ENCODE measurements at places on chromosomes 16 and 17. TPM values are rescaled to one million over a fixed set of nuclear protein-coding genes. Genes with fewer than 3 reads are reported as not detected.

- no peak for DNase-seq
These were observed 10.6 kb upstream of the AATK start for GRCh38 chr17:81176666-81177065.

GRCh38 chr17:31198026-31198425 lies 99.0 kb downstream of the OMG start:
- DNase-seq, result no peak

- DNase-seq, result no peak
These were observed 38.5 kb downstream of the TMEM235 start for GRCh38 chr17:78269955-78270381.

- no peak for DNase-seq
These were observed 46.7 kb downstream of the WNT3 start for GRCh38 chr17:46771561-46772474.

GRCh38 chr16:57522960-57523359 lies 13.4 kb downstream of the CCDC102A start:
- DNase-seq, result no peak

DNA sequence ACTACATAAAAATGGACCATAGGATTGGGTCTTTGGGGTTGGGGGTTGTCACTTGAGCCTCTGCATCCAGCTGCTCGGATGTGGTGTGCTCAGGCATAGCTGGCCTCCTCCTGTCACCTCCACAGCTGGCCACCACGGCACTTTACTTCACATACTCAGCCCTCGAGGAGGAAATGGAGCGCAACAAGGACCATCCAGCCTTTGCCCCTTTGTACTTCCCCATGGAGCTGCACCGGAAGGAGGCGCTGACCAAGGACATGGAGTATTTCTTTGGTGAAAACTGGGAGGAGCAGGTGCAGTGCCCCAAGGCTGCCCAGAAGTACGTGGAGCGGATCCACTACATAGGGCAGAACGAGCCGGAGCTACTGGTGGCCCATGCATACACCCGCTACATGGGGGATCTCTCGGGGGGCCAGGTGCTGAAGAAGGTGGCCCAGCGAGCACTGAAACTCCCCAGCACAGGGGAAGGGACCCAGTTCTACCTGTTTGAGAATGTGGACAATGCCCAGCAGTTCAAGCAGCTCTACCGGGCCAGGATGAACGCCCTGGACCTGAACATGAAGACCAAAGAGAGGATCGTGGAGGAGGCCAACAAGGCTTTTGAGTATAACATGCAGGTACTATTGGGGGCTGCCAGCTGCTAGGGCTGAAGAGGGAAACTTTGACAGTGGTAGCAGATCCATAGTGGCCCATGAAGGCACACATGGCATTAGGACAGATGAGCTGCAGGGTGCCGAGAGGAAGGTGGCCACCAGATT lies 30.8 kb downstream of the CDIP1 start:
- DNase-seq, result no peak

DNA sequence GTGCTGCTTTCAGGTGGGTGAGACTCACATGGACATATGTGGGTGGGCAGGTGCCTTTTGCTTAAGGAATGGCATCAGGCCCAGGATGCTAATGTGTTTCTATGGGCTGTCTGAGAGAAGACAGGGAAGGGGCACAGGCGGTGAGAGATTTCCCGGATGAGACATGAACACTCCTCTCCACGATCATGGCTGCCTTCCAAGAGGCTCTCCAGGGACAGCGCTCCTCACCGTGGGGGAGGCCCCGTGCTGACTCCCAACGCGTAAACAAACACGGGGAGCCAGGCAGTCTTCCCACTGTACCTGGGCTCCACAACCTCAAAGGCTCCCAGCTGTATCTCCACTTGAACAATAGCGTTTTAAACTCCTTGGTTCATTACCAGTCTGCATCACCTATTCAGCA lies 42.8 kb downstream of the CDK5R1 start:
- DNase-seq, result no peak

DNA sequence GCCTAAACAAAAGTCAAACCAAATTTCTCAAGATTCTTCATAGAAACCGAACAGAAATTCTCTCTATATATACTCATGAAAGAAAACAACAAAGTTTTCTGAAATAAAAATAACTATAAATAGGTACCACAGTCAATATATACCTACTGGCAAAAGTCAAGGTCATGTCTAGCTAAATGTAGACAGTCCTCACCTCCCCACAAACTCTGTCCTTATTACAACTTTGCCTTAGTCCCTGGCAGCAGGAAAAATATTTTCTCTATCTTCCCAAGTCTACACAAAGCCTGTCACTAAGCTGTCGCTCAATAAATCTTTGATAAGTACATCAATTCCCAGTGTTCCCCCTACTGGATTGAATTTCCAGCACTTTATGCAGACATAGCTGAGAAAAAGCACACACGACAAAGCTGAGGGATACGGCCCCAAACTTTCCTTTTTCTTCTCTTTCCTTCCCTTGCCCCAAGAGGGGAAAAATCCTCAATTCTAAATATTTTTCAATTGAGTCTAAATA lies 2.7 kb downstream of the CFAP20 start:
- no peak for DNase-seq

DNA sequence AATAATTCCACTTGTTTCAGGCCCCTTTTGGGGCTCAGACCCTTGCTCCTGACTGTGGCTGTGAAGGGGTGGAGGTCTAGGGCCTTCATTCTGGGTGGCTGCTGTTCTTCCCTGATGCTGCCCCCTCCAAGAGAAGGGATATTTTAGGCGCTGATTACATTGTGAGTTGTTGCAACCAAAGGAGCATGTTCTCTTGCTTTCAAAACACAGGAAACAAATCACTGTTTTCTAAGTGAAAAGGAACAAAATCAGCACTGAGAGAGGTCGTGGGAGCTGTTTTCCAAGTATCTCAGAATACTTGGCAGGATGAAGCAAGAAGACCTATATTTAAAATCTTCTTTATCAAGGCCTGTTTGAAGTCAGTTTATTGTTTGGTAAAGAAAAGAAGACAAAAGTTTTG lies 25.3 kb upstream of the SEC14L1 start:
- DNase-seq, result no peak

DNA sequence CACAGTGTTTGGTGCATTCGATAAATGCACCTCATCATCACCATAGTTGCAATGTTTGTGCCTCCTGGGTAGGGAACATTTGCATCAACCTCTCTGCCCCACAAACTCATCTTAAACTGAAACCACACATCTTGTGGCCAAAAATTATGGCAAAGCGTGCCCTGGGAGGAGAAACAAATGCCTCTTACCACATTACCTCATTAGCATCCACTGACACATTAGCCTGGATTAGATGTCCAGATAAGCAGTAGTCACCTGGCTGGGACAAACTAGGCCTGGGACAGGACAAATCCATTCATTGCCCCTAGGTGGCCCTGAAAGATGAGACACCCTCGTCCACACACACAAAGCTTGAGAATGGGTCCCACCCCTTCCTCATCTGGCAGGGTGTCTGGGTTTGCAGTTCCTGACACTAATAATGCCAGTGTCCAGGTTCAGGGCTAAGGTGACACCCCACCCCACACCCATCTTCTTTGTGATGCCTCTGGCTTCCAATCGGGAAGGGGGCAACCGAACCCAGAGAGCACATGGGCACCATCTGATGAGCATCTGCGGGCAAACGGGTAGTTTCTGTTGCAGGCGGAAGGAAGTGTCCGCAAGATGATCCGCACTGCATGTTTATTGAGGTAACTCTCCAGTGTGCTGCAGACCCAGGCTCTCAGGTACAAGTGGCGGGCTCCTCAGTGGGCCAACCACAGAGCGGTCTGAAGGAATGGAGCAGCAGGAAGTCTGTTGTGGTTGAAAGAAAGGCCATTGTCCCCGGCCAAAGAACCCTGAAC lies 8.6 kb downstream of the XYLT1 start:
- no peak for DNase-seq

- DNase-seq, result no peak
These were observed 8.9 kb upstream of the AXIN1 start for GRCh38 chr16:361341-361871.

- DNase-seq, result no peak
These were observed 23.0 kb upstream of the TRIM25 start for GRCh38 chr17:56936697-56937322.

- DNase-seq, result no peak
These were observed 5.0 kb upstream of the CCDC57 start for GRCh38 chr17:82217530-82218204.

- DNase-seq, result no peak
These were observed 3.3 kb downstream of the CLEC3A start for GRCh38 chr16:78025631-78026030.

- peak; percentile 28 for DNase-seq
These were observed 6.2 kb downstream of the JPH3 start for GRCh38 chr16:87608400-87608985.

DNA sequence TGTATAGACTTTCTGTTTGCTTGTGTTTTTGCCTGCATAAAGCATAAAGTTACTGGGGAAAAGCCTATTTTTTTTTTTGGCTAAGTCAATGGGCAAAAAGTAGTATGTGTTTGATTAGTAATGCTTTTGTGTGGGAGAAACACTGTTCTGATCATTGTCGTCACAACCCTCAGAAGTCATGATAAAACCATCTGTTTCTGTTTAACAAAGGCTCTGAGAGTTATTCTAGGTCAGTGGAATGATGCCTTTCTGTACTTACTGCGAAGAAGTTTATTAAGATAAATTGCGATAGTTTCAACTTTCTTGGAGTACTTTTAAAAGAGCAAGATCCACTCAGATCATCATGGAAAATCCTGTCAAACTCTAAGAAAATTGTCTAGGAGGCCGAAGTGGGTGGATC lies 80.9 kb downstream of the PRKCA start:
- no peak for DNase-seq

DNA sequence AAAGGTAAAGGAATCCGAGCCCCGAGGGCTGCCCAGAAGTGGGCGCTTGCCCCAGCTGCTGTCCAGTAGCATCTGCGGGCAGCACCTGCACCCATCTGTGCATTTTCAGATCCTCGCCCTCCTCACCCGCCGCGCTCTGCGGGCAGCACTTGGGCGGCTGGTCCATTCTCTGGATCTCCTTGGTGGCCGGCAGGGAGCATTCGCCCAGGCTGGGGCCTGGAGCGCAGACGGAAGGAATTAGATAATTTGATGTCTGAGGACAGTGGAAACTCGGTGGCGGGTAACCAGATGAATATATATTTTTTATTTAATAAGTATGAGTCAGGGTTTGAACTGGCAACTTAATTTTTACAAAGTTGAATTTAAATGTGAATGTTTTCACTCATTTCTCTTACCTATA lies 88.5 kb downstream of the NPIPB11 start:
- no peak for DNase-seq

DNA sequence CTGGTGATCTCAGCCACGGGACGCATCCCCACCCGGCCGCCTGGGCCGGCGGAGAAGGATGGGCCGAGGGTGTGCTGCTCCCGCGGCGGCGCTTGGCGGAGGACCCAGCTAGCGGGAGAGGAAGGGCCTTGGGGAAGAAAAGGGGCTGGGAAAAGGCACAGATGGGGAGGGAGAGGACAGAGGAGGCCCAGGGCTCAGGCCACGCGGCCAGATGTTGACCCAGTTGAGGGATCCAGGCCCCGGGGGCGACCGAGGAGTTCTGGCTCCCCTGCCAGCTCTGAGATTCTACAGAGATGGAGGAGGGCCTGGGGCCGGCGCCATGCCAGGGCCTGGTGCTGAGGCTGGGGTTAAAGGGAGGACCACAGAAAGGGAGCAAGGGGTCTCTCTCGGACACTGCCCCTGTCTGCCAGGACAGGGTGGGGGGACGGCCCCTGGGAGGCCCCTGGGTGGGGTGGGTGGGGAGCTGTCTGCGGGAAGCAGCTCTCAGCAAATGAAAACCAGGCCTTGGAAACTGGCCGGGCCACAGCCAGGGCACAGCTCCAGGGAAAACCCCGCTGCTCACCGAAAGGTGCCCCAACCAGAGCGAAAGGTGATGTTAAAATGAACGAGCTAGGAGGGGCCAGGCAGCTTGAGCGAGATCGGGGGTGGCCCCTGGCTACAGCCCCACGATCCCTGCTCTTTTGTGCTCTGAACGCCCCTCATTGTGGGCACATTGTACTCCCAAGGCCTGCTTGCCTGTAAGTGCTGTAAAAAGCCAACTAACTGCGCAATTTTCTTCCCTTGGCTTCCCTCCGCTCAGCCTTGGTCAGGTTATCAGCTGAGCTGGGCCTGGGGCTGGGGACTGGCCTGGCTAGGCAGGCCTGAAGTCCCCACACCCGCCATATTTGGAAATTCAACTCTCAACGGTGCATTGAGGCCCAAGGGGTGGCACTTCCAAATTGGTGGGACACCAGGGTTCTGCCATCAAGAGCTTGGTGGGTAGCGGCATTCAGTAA lies 191.4 kb downstream of the ZNF423 start:
- peak; percentile 79 for DNase-seq

- no peak for DNase-seq
These were observed 10.6 kb downstream of the ZSCAN10 start for GRCh38 chr16:3088450-3088849.

- DNase-seq, result no peak
These were observed 14.6 kb downstream of the SRCIN1 start for GRCh38 chr17:38590988-38591758.

- no peak for DNase-seq
These were observed 6.2 kb downstream of the LITAF start for GRCh38 chr16:11580451-11581086.

DNA sequence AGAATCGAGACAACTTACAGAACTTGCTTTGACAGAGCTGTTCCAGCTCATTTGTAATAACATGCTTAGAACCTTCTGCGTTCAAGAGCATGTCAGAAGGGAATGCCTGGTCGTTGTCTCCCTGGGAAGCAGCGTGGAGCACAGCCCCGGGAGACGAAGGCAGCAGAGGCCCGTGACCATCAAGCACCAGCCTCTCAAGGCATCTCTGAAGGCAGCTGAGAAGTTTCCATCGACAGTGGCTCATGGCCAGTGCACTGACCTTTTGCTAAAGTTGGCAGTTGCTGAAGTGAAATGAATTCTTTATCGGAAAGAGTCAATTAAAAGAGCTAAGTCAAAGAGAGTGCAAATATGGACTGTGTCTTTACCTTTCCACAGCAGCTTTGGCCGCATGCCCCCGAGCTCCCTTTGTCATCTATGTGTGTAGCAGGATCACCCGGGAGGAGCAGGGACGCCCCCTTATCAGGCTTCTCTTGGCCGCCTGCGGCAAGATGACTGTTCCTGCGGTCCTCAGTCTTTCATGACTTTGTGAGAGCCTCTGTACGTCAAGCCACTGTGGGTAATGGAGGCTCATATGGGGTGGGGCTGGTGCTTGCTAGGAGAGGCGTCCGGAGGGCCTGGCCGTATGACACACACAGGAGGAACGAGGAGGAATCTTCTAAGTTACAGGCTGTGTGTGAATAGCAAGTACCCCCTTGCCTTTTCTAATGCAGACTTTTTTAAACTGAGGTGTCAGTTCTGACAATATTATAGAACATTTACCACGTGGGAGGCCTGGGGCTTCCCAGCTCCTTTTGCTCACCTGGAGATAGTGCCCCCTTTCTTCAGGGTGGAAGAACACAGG lies 54.2 kb downstream of the LDHD start:
- DNase-seq, result no peak

DNAH9 gene
- 7.7 TPM for total RNA-seq

CIITA gene
- 7.1 TPM for total RNA-seq

TPSAB1 gene
- 10.5 TPM for total RNA-seq

CES5A gene
- not detected for total RNA-seq

MYL11 gene
- 1.2 TPM for total RNA-seq

PITPNM3 gene
- 0.59 TPM for total RNA-seq

PRR29 gene
- total RNA-seq, result 0.29 TPM

KRTAP9-2 gene
- total RNA-seq, result not detected

ZP2 gene
- not detected for total RNA-seq

KRT32 gene
- not detected for total RNA-seq

MARVELD3 gene
- 0.21 TPM for total RNA-seq

APOBR gene
- 0.26 TPM for total RNA-seq

PLA2G10 gene
- total RNA-seq, result not detected

KCNJ18 gene
- total RNA-seq, result not detected

CRISPLD2 gene
- 441 TPM for total RNA-seq
